ENCODE measurements at places on chromosomes 5 and 9. TPM values are rescaled to one million over a fixed set of nuclear protein-coding genes. Genes with fewer than 3 reads are reported as not detected.

Gene PAEP
- total RNA-seq = not detected

DNA sequence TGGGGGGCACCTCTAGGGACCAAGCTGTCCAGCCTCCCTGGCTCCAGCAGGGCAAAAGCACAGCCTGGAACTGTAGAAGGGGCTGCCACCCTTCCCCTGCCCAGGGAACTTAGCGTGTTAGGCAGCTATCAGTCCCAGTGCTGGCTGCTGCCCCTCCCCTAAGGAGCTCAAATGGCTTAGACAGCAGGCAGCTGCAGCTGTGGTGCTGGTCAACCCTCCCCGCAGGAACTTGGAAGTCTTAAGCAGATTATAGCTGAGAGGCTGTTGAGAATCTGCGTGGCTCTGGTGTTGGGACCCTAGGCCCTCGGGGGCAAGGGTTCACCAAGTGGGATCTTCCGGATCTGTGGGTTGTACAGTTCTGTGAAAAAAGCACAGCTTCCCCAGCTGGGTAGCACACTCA is 536.5 kb upstream of the CDH10 start:
- no peak for DNase-seq

GRCh38 chr9:16704116-16705110 is 166.1 kb downstream of the BNC2 start:
- DNase-seq = no peak

GRCh38 chr5:73321757-73322436 is 126.7 kb downstream of the FOXD1 start:
- no peak for DNase-seq

DNA sequence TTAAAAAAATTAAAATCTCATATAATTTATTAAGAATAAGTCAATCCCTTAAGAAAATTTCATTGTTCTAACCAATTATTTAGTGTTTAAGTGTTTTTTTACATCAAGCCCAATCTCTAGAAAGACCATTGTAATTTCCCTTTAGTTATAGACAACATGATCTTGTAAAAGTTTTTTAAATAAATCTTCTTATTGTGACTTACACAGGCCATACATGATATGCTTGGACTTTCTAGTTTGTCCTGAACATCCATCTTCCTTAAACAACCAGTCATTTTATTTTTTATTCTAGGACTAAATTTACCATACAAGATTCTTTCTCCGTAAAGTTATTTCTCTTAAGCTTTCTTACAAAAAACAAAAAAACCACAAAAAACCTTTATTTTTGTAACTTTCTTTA is 126.5 kb upstream of the MAST4 start:
- no peak for DNase-seq

- no peak for DNase-seq
These were observed 58.5 kb downstream of the KCNIP1 start for GRCh38 chr5:170562166-170562874.

Gene PCDHB6
- not detected for total RNA-seq

Gene RNF183
- total RNA-seq = not detected

Gene PCDH12
- total RNA-seq = 0.65 TPM

- no peak for DNase-seq
These were observed 91.8 kb downstream of the OXCT1 start for GRCh38 chr5:41778410-41778809.

- DNase-seq = no peak
These were observed 25.2 kb upstream of the OLFM1 start for GRCh38 chr9:135062254-135062653.

DNA sequence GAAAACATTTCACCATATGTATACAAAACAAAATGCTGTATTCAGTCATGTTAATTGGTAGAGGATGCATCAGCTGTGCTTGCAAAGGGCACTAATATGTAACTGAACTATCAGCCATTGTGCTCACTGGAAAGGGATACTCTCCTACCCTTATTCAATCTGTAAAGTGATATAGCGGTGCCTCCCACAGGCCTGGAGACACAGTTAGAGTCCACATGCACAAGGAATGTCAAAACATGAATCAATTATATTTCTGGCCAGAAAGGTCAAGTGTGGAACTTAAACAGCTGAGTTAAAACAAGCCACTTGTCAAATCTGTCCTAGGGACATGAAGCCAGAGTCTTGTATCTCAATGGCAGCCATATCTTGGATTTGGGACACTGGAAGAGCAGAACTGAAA is 71.2 kb upstream of the IZUMO3 start:
- no peak for DNase-seq

DNA sequence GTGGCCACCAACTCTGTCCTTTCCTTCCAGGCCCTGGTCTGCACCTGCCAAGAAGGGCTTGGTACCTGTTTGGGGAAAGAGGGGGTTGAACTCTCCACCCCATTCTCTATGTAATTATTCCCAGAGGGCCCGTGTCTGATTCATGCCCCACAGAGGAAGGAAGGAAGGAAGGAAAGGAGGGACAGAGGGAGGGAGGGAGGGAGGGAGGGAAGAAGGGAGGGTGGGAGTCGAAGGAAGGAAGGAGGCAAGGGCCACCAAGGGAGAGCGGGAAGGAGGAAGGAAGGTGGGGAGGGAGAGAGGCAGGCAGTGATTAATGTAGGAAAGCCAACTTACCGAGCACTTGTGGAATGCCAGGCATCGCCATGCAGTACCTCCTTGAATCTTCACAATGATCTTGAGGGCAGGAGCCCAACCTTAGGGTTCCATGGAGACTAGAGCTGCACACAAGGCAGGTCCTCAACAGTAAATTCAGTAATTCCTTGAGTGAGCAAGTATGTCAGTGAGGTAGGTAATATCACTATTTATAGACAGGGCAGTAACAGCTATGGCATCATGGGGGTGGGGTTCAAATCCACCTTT is 75.8 kb downstream of the FGF18 start:
- DNase-seq = no peak

- no peak for DNase-seq
These were observed 151.8 kb upstream of the ADRA1B start for GRCh38 chr5:159764283-159765134.

- DNase-seq = no peak
These were observed 111.4 kb downstream of the C9orf50 start for GRCh38 chr9:129509533-129509928.

DNA sequence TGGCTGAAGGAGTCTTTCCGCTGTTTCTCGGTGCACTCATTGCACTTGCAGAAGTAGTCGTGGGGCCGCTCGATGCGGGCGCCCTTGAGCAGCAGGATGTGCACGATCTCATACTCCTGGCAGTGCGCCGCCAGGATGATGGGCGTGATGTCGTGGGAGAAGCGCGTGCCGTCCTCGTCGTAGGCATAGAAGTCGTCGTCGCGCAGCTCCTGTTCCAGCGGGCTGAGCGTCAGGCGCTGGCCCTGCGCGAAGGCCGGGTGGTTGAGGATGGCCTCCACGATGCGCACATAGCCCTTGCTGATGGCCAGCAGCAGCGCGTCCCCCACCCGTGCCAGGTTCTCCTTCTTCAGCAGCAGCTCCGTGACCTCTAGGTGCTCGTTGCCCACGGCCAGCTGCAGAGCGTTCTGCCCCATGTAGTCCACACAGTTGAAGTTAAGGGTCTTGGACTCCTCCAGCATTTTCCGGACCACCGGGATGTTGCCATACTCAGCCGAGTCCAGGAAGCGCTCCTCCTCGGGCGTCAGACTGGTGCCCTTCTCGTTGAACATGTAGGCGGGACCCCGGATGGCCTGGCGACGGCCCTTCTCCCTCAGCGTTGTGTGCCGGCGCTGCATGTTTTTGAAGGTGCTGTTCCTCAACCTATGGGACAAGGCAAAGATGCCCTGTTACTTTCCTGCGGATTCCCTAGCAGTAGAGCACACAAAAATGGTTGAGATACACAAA is 8.4 kb downstream of the TRPC7 start:
- DNase-seq = no peak

DNA sequence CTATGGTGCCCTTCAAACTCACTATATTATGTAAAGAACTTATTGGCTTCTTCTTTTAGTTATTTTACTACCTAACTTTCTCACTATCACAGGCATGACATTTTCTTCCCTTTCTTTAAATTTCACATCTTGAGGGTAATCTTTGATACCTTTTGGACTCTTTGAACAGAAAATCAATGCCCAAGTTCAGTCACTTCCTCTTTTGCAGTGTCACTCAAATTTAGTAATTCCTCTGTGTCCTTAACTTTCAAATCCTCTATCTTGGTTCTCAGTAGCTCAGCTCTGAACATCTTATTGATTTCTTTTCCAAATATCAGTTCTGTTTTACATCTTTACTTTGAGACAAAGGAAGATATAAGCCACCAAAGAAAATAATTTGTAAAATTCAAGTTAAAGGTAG is 25.5 kb downstream of the CNTLN start:
- no peak for DNase-seq

DNA sequence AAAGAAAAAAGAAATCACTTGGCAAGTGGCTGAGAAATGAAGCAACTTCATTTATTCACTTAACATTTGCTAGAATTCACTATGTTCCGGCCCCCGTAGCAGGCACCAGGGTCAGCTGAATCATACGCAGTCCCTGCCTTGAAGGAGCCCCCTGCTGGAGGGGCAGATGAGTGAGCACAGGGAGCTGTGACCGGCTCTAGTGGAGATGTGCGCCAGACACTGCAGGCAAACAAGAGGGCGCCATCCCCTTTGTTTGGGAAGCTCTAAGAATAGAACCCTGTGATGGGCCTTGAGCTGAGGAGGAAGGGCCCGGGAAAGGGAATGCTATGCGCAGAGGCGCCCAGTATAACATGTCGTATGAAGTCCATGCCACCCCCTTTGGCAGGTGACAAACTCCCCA is 20.2 kb upstream of the RPL26L1 start:
- DNase-seq = no peak

Gene TCF7
- total RNA-seq = 37.3 TPM

GRCh38 chr5:156675395-156675794 is 174.7 kb upstream of the PPP1R2B start:
- DNase-seq = no peak

Gene COL23A1
- total RNA-seq = not detected

Gene SV2C
- not detected for total RNA-seq

Gene LCN9
- total RNA-seq = not detected

- no peak for DNase-seq
These were observed 711.0 kb downstream of the TLE4 start for GRCh38 chr9:80282766-80283165.

- DNase-seq = no peak
These were observed 45.2 kb downstream of the SEMA5A start for GRCh38 chr5:9500625-9501024.

GRCh38 chr5:176819476-176819875 is 9.1 kb downstream of the UNC5A start:
- DNase-seq = no peak

Gene ARHGAP26
- total RNA-seq = 9.7 TPM

GRCh38 chr5:72465066-72465465 is 42.1 kb downstream of the ZNF366 start:
- no peak for DNase-seq

Gene OTULIN
- total RNA-seq = 50.1 TPM

DNA sequence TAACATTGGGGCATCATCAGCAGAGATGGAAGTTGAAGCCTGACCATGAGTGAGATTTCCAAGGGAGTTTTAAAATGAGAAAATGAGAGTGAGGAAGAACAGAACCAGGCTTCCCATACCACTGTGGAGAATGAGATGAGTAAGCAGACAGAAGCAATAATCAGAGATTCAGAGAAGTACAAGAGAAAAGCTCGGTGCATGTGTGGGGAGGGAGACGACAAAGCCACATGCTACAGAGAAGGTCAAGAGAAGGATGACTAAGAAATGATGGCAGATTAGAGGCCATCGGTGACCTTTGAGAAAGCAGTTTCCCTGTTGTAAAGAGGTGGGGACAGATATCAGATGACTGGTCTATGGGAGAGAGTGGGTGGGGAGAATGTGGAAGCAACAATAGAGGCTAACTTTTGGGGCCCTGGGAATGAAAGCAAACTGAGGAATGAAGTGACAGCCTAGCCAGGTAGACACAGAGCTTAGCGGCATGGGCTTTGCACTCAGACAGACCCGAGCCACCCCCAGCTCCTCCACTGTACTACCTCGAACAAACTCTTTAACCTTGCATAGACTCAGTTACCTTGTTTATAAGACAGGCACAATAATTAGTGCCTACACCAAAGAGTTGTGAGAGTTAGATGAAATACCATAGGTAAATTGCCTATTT is 207.7 kb downstream of the PIK3R1 start:
- no peak for DNase-seq

DNA sequence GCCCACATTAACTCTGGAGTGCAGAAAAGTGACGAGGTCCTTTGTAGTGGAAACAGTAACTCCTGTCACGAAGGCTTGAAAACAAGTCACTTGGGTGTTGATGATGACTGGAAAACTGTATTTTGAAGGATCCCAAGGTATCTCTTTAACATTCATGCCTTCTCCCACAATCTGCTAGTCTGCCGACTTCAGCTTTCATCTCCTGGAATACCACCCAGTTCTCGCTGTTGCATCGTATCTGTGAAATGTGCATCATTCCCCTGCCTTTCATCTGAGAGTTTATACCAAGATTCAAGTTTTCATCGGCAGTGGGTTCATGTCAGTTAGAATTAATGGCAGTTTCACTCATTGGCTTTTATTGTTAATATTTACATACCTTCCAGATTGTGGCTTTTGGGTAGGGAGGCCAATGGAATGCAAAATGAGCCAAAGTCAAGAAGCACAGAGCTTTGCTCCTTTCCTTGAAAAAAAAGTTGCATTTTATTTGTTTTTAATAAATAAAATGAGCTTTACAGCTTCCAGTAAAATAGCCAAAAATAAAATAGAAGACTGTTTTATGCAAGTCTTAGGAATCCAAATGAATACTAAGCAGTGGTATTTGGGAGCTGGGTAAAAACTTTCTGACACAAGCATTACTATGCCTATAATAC is 575.2 kb upstream of the WWC1 start:
- DNase-seq = no peak

Gene DRD1
- total RNA-seq = not detected

Gene PCDHB8
- not detected for total RNA-seq

DNA sequence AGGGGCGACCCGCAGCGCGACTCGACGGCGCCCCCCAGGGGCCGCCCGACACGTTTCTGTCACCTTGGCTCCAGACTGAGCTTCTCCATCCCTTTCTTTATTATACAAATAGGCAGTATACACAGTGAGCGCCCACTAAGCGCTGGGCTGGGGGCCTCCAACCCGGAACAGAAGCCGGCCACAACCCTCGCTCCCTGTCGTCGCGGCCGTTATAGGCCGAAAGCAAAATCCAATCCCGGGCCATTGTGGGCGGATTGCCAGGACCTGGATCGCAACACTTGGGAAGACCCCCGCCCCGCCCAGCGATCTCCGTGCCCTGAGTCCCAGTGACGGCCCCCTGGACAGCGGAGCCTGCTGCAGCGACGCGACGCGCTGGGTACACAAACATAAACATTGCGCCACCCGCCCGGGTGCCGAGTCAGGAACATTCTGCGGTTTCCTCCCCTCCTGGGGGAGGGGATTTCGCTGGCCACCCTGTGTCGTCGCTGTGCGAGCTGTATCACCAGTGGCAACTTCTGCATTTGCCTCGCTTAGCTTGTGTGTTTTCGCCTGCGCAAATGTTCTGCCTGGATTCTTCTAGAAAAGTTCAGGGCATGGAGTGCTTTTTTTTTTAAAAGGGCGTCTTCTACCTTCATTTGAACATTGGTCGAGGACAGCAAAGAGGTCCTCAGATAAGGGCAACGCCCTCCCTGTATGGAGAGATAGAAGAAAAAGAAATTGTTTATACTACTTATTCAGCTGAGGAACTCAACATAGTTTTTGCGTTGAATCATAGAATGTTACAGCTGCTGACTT is 1.3 kb upstream of the DUSP1 start:
- DNase-seq = peak; percentile 72

- no peak for DNase-seq
These were observed 303.2 kb downstream of the ACTL7B start for GRCh38 chr9:108552459-108553040.
